ENCODE measurements at places on chromosomes 16 and 17.

GRCh38 chr16:19588661-19589060 lies 33.2 kb downstream of the VPS35L start:
- DNase-seq: no peak

- DNase-seq: no peak
Measured at GRCh38 chr17:8327303-8327649, 12.4 kb upstream of the ODF4 start.

- no peak for DNase-seq
Measured at GRCh38 chr17:56173026-56173425, 19.8 kb downstream of the ANKFN1 start.

GRCh38 chr16:30535106-30535776 lies 583 bp upstream of the ZNF747 start:
- DNase-seq: no peak

DNA sequence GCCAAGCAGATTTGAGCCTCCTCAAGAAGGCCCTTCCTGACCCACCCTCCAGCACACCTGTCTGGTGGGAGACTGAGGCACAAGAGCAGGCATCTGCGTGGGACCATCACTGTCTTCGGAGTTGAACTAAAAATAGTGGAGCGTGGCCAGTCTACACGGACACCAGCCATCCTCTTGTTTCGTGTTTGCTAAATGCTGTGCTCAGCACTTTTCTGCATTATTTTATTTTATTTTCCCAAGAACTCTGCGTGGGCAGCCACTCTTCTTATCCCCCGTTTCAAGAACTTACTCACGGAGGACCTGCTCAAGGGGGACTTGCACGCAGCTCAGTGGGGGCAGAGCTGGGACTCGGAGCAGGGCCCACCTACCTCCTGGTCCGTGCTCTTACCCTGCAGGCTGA lies 60.8 kb downstream of the SOCS3 start:
- DNase-seq: no peak

- DNase-seq: no peak
Measured at GRCh38 chr17:78144736-78145641, 1.2 kb upstream of the C17orf99 start.

DNA sequence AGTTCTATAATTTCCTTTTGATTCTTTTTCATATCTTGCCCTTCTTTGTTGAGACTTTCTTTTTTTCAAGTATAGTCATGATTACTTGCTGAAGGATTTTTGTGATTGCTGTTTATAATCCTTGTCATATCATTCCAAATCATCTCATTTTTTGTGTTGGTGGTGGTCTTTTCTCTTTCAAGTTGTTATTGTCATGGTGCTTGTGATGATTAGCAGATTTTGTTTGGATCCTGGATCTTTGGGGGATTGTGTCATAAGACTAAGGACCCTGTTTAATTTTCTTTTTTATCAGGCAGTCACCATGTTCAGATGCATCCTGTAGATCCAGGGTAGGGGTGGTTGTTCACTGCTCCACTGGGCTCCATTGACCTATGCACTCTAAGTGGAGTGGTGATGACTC lies 254.4 kb upstream of the FOXF1 start:
- DNase-seq: no peak

DNA sequence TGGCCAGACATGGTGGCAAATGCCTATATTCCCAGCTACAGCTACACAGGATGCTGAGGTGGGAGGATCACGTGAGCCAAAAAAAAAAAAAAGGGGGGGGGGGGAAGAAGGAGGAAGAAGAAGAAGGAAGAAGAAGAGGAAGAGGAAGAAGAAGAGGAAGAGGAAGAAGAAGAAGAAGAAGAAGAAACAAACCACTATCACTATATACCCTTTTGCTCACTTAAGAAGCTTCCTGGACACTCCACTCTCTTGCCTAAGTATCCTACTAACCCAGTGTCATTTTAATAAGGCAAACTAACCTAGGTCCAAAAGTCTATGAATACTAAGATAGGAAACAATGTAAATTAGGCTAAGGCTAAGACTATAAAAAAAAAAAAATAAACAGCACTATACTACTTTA lies 54.8 kb downstream of the GPATCH8 start:
- DNase-seq: no peak

GRCh38 chr17:78418326-78419026 lies 40.0 kb downstream of the PGS1 start:
- no peak for DNase-seq

DNA sequence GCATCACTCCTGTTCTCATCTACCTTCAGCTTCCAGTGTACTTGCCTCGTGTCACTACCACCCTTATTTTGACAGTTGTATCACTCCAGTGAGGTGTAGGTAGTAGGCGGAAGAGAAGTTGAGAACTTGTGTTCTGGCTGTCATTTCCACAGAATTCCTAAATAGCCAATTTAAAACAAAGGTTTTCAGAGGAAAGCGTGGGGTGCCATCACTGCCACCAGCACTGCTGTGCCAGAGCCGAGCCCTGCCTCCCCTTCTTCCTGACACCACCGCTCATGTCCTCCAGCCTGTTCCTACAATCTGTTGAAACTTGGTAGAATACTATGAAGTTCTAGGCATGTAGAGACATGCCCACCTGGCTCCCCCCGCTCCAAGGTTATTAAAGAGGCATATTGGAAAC lies 215.8 kb downstream of the TANC2 start:
- no peak for DNase-seq

- DNase-seq: no peak
Measured at GRCh38 chr16:27364493-27365141, 37.4 kb upstream of the IL21R start.

GRCh38 chr17:78044280-78044835 lies 84.2 kb downstream of the TMC6 start:
- no peak for DNase-seq

- DNase-seq: no peak
Measured at GRCh38 chr17:69423450-69423849, 9.0 kb downstream of the MAP2K6 start.

DNA sequence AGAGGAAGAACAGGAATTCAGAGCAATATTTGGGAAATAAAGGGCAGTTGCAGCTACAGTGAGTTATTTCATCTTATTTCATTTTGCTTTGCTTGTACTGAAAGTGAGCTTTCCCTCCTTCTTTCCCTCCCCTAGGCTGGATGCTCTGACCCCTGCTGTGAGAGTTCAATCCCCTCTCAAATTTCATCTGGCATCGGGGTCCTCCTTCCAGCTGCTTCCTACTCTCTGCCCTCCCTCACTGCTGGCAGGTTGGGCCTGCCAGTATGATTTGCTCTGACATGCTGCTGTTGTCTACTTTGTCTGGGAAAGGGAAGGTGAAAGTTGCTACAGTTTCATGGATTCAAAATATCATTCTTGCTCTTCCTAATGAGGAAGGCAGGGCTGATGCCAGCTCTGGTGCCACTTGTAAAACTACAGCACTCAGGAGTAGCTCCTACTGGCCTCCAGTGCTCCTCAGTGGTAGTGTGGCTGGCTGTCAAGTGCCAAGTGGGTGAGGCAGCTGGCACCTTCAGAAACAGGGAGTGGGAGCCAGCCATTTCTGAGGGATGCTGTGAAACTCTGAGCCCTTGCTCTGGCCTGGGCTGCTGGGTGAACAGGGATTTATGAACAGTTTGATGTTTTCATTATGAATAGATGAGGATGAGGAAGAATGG lies 408.6 kb downstream of the HAPSTR1 start:
- no peak for DNase-seq

- no peak for DNase-seq
Measured at GRCh38 chr17:33024688-33025486, 33.2 kb downstream of the SPACA3 start.

DNA sequence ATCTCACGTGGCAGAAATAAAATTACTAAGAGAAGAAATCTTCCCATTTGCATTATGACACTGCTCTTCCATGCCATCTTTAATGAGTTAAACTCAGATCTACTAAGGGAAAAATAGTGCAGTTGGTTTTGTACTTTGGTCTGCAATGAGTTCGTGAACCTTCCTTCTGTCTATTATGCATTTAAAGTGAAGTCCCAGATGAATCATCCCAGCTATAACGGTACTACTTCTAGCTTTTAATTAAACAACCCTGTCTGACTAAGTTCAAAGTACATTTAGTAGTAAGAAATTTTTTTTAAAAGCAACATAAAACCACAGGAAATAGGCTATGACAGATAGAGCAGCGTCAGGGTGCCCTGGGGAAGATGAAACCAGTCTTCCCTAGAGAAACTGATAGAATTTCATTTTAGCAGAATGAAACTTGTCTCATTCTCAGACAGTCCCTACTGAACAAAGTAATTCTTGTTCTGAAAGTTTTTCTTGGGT lies 1.8 kb downstream of the TMIGD1 start:
- DNase-seq: no peak

- no peak for DNase-seq
Measured at GRCh38 chr16:30149250-30149930, 26.4 kb upstream of the MAPK3 start.

DNA sequence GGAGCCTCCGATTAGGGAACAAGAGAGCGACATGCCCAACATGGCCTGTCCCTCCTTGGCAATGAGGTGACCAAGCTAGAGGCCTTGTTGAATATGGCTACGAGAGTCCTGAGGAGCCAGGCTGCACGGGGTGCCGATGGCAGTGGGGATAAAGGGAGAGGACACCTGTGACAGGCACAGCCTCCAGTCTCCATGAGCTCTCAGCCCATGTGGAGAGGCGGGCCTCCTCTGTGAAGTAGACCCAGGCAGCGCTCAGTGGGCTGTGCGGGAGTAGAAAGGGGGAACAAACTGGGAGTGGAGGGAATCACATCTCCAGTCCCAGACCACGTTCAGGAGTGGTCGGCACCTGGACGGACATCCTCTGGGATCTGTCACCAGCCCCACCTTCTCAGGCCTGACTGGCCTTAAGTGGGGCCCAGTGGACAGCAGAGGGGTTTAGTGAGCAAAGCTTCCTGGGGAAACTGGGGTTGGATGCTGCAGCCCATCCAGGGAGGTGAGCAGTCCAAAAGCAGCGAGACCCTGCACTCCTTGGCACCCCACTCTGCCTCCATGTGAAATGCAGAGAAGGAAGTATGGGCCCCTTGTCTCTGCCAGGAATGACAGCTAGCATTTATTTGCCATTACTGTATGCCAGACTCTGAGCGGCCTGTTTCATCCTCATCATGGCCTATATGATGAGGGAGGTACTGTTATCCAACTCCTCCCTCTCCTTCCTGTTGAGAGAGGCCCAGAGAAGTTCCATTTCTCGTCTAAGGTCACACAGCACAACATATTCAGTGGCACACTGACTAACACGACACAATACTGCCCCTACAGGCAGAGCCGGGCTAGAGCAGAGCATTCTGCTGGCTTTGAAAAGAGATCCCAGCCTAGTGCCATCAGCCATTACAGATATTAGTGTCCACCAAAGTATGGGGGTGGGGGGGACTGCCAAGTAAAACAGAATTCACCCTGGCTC lies 4.5 kb upstream of the TMEM92 start:
- peak; percentile 44 for DNase-seq

DNA sequence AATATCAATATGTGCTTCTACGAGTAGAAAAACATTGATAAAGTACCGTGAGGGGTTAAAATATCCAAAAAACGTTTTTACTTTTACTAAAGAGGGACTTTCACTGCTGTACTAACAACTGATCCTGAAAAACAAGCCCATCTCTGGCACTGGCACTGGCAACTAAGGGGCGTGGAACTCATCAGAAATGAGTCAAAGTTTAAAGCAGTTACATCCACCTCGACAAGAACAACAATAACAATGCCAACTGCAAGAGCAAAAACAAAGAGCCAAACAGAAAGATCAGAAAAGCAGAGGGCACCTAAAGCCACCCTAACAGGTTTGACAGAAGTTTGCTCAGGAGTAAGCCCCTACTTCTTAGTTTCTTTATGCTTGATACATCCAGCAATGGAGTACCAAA lies 13.1 kb downstream of the MBTPS1 start:
- DNase-seq: no peak

GRCh38 chr17:4786106-4786511 lies at the start of gene VMO1:
Gene VMO1 (minus strand): TSS chr17:4786364. CDS start chr17:4786352, 12 bp downstream.
- no peak for DNase-seq

GRCh38 chr17:69358688-69359596 lies 32.0 kb upstream of the ABCA5 start:
- no peak for DNase-seq

DNA sequence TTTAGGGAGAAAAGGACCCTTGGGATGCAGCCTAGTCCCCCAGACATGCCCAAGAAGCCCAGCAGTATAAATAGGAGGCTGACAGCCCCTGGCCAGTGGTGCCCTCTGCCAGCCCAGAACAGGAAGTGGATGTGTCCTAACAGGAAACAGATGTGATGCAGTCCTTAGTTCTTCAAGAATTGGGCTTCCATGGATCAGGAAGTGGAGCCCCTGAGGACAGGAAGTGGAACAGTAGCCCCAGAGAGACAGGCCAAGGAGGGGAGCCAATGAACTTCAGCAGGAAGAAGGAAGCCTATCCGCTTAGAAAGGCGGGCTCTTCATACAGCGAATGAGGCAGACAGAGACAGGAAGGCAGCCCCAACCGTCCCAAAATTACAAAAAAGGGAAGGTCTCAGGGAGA lies 7.2 kb downstream of the CTF1 start:
- no peak for DNase-seq

GRCh38 chr16:48049847-48050246 lies 105.9 kb downstream of the ABCC12 start:
- DNase-seq: no peak

- DNase-seq: no peak
Measured at GRCh38 chr17:954431-955164, 25.0 kb downstream of the NXN start.

DNA sequence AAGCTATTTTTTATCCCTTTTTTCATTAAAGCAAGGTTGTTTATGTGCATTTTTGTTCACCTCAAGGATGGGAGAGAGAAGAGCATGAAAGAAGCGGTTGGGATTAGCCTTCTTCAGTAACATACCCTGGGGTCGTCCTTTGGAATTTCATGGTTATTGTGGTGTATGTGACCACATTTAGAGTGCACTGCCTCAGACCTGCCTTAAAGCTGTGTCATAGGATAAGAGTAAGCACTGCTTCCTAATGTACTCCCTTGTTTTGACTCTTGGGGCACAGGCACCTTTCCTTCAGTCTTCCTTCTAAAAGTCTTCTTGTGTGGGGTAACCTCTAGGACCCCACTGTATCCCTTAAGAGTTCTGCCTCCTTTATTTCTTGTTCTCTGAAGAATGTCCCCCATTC lies 28.9 kb downstream of the TNRC6A start:
- no peak for DNase-seq

DNA sequence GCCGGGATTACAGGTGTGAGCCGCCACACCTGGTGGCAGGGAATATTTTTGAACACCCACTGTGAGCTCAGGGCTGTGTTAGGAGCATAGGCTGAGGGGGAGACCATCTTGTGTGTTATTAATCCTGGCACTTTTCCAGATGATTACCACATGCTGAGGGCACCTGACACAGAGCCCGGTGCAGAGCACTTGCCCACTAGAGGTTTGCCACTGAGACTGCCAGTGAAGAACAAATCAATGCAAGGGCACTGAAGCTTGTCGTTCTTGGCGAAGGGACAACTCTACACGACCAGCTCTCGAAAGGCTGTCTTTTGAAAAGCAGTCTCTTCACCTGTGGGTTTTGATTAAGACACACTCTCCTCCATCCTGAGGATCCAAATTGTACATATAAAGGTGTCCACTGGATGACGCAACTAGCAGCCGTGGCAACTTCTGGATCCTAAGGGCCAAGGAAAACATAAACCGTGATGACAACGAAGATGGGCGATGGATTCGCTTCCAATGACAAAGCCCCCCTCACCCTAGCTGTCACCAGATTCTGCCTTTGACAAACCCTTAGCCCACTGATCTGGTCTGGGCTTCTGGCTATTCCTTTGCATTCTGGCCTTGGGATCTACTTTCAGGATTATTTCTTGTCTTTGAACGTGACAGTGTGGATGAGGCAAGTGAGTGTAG lies 28.7 kb downstream of the WIPI1 start:
- no peak for DNase-seq

- DNase-seq: no peak
Measured at GRCh38 chr17:74251051-74251450, 23.0 kb upstream of the DNAI2 start.
